Psoas muscle (tissue), 8 donors: ENCODE measurements at places on chromosomes 3 and 15. TPM values are rescaled to one million over a fixed set of nuclear protein-coding genes. Genes with fewer than 3 reads are reported as not detected.

SLC22A14 gene
- polyA plus RNA-seq = 0.26 TPM

- no peak for DNase-seq
- no peak overlapping the region for H3K27ac ChIP-seq
- H3K36me3 ChIP-seq = no peaks in the 10 kb centered on the region
- no peaks in the 10 kb centered on the region for H3K27me3 ChIP-seq
- no peaks in the 10 kb centered on the region for H3K4me1 ChIP-seq
Measured at GRCh38 chr3:182258538-182259177, 534.6 kb upstream of the ATP11B start.

- H3K27me3 ChIP-seq = no peaks in the 10 kb centered on the region
- no peaks in the 10 kb centered on the region for H3K36me3 ChIP-seq
- peaks cover 23% of the 10 kb centered on the region for H3K4me1 ChIP-seq
Measured at GRCh38 chr3:16127249-16127648, 47.2 kb upstream of the GALNT15 start.

- no peak for DNase-seq
- no peak overlapping the region for H3K27ac ChIP-seq
- no peaks in the 10 kb centered on the region for H3K27me3 ChIP-seq
- H3K4me3 ChIP-seq = no peak overlapping the region
- H3K4me1 ChIP-seq = peaks cover 14% of the 10 kb centered on the region
Measured at GRCh38 chr3:71520161-71521020, 63.1 kb downstream of the FOXP1 start.

DNA sequence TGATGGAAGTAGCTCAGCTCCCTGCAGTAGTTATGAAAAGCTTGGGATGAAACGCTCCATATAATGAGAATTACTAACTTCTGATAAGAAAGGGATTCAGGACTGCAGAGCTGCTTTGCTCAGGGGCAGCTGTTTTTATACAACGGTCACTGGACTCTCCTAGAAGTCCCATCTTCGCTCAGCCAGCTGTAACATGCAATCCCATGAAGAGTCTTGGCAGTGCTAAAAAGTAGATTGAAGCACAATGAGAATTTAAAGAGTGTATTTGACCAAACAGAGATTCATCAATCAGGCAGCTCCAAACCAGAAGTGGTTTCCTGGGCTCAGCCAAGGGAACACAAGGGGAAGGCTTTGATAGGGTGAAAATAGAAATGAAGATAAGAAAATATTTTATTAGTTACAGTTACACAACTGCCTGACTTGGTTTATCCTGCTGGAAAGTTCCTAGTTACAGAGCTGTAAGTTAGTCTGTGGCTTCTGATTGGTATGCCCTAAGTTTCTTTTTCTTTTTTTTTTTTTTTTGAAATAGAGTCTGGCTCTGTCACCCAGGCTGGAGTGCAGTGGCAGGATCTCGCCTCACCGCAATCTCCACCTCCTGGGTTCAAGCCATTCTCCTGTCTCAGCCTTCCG is 24.1 kb downstream of the SIDT1 start:
- DNase-seq = no peak
- H3K36me3 ChIP-seq = no peaks in the 10 kb centered on the region
- H3K4me1 ChIP-seq = no peaks in the 10 kb centered on the region
- no peak overlapping the region for H3K4me3 ChIP-seq
- no peak overlapping the region for H3K27ac ChIP-seq

IFT57 gene
- 5.3 TPM for polyA plus RNA-seq

- H3K27ac ChIP-seq = peak overlapping the region; percentile 88
- H3K27me3 ChIP-seq = no peaks in the 10 kb centered on the region
- H3K36me3 ChIP-seq = no peaks in the 10 kb centered on the region
- peaks cover 40% of the 10 kb centered on the region for H3K4me1 ChIP-seq
- peak; percentile 74 for DNase-seq
Measured at GRCh38 chr3:16243706-16244490, 20.8 kb downstream of the DPH3 start.

ACOX2 gene
- polyA plus RNA-seq = 4.4 TPM

- H3K36me3 ChIP-seq = peaks cover 8% of the 10 kb centered on the region
- peak overlapping the region; percentile 99 for H3K27ac ChIP-seq
- DNase-seq = peak; percentile 54
- peak overlapping the region; percentile 31 for H3K4me3 ChIP-seq
- no peaks in the 10 kb centered on the region for H3K27me3 ChIP-seq
Measured at GRCh38 chr15:84834969-84835368, 17.8 kb downstream of the ALPK3 start.

THRB gene
- polyA plus RNA-seq = 33.3 TPM

EOMES gene
- not detected for polyA plus RNA-seq

DNA sequence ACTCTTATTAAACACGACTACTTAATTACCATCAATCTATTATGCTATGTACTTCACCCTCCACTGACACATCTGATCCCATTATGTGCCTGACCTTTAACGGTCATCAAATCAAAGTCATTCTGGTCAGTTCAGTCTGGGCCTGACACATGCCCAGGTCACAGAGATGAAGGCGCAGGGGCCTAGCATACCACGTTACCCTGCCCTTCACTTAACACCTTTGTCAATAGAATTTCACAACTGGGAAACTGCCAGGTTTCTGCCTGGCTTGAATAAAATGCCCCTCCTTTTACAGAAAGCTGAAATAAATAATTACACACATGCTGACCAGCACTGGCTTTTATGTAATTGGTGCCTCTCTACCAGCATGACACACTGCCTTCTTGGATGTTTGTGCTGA is 39.5 kb downstream of the MECOM start:
- H3K4me3 ChIP-seq = no peak overlapping the region
- H3K4me1 ChIP-seq = no peaks in the 10 kb centered on the region
- DNase-seq = no peak
- H3K36me3 ChIP-seq = no peaks in the 10 kb centered on the region
- no peaks in the 10 kb centered on the region for H3K27me3 ChIP-seq

GRCh38 chr15:62413153-62413552 is 248.1 kb upstream of the C2CD4B start:
- H3K4me3 ChIP-seq = no peak overlapping the region
- H3K4me1 ChIP-seq = peaks cover 37% of the 10 kb centered on the region
- H3K27me3 ChIP-seq = no peaks in the 10 kb centered on the region
- no peaks in the 10 kb centered on the region for H3K36me3 ChIP-seq
- DNase-seq = no peak

FBXW12 gene
- not detected for polyA plus RNA-seq
